IMR-90 (cell line): ENCODE measurements at places on chromosomes 11 and 22. TPM values are rescaled to one million over a fixed set of nuclear protein-coding genes. Genes with fewer than 3 reads are reported as not detected.

Gene GRAP2
- total RNA-seq, result under 0.01 TPM in 1 of 2 replicates, not detected in the other

Gene PRR14L
- 19.7 and 20.6 TPM in 2 replicates for total RNA-seq

Gene NFAM1
- total RNA-seq, result not detected in 2 replicates

Gene FAM83F
- not detected in 2 replicates for total RNA-seq

Gene OR52A1
- not detected in 2 replicates for total RNA-seq

Gene CTTN
- total RNA-seq, result 287 and 341 TPM in 2 replicates

Gene CSNK2A3
- total RNA-seq, result 3.2 and 3.9 TPM in 2 replicates

Gene ARHGAP20
- total RNA-seq, result 2.5 and 2.8 TPM in 2 replicates

Gene COA4
- total RNA-seq, result 78.0 and 95.5 TPM in 2 replicates
